ENCODE measurements at places on chromosomes 3 and 15. TPM values are rescaled to one million over a fixed set of nuclear protein-coding genes. Genes with fewer than 3 reads are reported as not detected.

DNA sequence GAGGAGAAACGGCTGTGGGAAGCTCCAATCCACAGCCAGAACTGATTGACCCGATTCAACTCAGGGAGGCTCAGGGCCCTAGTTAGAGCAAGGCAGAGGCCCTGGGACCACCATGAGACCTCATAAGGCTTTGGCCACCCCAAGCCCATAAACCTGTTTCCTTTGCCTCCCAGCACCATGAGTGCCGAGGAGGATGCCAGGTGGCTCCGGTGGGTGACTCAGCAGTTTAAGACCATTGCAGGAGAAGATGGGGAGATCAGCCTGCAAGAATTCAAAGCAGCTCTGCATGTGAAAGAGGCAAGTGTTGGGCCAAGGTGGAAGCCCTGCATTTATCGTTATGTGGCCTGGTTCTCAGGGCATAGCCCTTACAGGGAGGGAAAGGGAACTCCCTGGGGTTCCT, 11.9 kb downstream of the NOX5 start:
- no peak for DNase-seq

DNA sequence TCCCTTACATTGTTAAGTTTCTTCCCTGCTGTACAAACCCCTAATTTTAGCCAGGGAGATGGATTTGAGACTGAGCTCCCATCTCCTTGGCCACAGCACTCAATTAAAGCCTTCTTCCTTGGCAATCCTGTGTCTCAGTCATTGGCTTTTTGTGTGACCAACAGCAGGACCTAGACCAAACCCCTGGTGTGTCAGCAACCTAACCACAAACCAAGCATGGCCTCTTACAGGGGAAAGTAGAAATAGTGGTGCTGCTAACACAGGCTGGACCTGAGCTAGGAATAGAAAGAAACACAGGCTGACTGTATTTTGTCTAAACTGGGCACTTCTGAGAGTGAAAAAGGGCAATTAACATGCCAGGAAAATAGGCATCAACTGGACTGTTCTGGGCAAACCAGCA, 37.9 kb downstream of the PPCDC start:
- DNase-seq: peak; percentile 66

DNA sequence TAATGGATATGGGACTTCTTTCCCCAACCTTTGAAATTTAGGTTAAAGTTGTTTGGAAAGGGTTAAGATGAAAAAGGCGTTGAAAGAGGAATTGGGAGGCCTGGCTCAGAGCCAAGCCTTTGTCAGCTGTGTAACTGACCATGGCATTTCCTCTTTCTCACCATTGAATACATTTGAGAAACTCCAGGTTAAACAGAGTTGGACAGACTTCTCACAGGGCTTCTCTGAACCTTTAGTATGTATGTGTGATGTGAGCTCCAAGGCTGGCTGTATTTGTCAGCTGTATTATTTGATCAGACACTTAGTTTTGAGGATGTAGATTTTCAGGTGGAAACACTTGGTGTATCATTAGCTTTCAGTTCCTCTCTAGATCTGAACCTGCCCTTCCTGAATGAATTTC, 136.4 kb upstream of the GOLGA6L4 start:
- DNase-seq: no peak

DNA sequence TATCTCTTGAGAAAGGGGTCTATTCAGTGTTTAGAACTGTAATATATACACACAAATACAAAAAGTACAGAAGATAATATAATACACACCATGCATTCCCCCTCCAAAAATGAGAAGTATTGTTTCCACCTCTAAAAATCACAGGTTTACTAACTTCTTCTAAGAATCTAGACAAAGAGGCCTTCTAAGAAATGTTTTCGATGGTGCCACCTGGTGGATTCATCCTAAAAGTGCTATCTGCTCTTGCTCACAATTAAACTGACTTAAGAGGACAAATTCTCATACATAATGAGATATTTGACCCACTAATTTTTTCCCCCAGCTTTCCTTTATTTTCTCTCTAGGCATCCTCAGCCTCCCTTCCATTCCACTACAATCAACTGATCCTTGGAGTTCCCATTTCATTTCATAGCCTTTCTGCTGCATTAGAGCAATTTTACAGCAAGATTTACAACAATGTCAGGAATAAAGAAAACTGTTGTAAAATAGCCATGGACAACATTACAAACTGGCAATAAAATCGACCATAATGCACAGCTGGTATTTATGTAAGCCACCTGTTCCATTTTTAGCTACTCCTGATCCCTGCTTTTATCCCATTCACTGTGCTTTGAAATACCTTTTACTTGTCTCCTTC, 124.6 kb downstream of the ARRDC4 start:
- DNase-seq: peak; percentile 79

GRCh38 chr3:61615643-61616042, 54.3 kb downstream of the PTPRG start:
- DNase-seq: no peak

MINAR1 gene
- 0.64 TPM for total RNA-seq

NCK1 gene
- 35.3 TPM for total RNA-seq

SLC9C1 gene
- total RNA-seq: not detected

TRIM42 gene
- total RNA-seq: not detected

Measured in activated CD4-positive, alpha-beta T cell treated with anti-CD3 and anti-CD28 coated beads, Interleukin-2, amount 10 ng/mL, durations not matched to agents 24 days and 14 days (primary cell).